ENCODE measurements at places on chromosomes 1 and 21. TPM values are rescaled to one million over a fixed set of nuclear protein-coding genes. Genes with fewer than 3 reads are reported as not detected.
A peak's percentile ranks its signal among the peaks of the same experiment; 100 is the strongest.

GRCh38 chr1:94713472-94714141 is 106.5 kb upstream of the SLC44A3 start:
- peak; percentile 100 for DNase-seq

- no peak for DNase-seq
These were observed 71.5 kb downstream of the UMODL1 start for GRCh38 chr21:42142627-42143026.

- no peak for DNase-seq
These were observed 4.6 kb downstream of the OLFML3 start for GRCh38 chr1:113983826-113984225.

DNA sequence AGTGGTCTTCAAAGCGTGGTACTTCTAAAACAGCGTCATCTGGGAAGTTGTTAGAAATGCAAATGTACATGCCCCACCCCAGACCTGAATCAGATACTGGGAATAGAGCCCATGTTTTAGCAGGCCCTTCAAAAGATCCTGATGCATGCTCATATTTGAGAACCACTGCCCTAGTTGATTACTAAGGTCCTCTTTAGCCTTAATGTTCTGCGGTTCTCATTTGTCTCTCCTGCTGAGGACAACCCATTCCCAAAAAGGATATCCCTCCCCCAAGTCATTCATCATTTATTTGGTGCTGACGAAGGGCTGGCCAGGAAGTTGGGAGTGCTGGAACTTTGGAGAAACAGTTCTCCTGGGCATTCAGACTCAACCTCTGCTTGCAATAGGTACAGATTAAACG is 92.4 kb upstream of the RALGPS2 start:
- DNase-seq = peak; percentile 86

- DNase-seq = peak; percentile 60
These were observed 18.5 kb downstream of the TP53BP2 start for GRCh38 chr1:223827193-223827663.

Gene PRELP
- total RNA-seq = under 0.01 TPM

GRCh38 chr1:57163325-57163724 is 197.5 kb upstream of the C8B start:
- no peak for DNase-seq

Gene RIPK4
- total RNA-seq = 1.0 TPM

Gene LCE6A
- not detected for total RNA-seq

DNA sequence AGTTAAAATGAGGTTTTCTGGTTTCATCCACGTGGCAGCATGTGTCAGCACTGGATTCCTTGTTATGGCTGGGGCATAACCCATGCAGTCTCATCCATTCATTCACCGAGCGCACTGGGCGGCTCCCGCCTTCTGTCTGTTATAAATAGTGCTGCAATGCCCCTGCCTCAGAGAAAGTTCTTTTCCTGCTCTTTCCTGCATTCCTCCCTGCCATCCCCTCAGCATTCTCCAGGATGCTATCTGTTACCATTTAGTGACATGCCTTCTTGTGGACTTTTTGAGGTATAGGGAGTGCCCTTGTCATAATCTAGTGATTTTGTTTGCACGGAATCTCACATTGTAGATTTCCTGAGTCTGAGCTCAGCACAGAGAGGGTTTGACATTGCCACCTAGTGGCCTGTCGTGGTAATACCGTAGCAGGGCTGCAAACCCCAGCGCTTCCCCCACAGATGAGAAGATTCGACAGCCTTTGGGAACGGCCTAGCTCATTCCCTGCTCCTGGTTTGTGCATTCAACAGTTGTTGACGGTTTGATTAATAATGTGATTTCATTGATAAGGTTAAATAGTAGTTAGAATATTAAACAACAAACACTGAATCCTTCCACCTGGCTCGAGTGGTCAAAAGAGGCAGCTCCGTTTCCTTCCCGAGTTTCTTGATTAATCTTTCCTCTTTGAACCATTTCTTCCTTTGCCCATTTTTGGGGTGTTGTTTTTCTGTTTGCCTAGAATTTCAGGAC is 46.3 kb downstream of the UMODL1 start:
- peak; percentile 88 for DNase-seq

- no peak for DNase-seq
These were observed 39.9 kb downstream of the KCNC4 start for GRCh38 chr1:110250008-110250407.

- no peak for DNase-seq
These were observed 125.3 kb upstream of the HMGB4 start for GRCh38 chr1:33738536-33738935.

- DNase-seq = no peak
These were observed 29.1 kb downstream of the SERINC2 start for GRCh38 chr1:31441970-31442647.

Gene CDCA8
- total RNA-seq = 4.4 TPM

DNA sequence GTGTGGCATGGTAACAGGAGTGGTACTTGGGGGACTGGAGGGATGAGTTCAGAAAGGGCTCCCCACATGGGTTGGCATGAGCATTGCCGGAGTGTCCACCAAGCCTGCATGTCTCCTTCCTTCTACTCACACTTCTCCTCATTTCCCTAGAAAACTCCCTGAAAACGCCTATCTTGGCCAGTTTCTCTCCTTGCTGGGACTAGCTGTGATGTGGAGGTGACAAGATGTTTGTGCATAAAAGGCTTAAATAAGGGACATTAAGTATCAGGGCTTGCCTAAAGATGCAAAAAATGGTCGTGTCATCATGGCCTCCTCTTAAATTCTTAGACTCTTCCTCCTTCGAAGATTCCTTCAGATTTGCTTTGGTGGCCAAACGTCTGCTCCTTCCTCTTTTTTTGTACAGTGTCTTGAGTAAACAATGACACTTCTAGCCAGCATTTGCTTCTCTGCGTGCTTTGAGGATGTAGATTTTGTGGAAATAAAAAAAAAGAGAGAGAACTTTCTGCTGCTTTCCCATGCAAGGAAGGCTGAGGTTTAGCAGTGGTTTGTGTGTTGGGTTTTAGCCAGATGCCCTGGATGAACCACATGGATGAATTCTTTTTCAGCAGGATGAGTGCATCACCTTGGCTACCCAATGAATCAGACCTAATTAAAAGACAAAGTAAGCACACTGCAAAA is 239.1 kb upstream of the IRF2BP2 start:
- DNase-seq = peak; percentile 80

- DNase-seq = no peak
These were observed 113.0 kb downstream of the TSEN15 start for GRCh38 chr1:184164536-184164935.

Gene SLC30A2
- not detected for total RNA-seq

Gene NPHS2
- not detected for total RNA-seq

GRCh38 chr1:201085902-201086735 is 26.1 kb downstream of the CACNA1S start:
- DNase-seq = peak; percentile 73

- DNase-seq = no peak
These were observed 707.8 kb downstream of the USP25 start for GRCh38 chr21:16437586-16437985.

DNA sequence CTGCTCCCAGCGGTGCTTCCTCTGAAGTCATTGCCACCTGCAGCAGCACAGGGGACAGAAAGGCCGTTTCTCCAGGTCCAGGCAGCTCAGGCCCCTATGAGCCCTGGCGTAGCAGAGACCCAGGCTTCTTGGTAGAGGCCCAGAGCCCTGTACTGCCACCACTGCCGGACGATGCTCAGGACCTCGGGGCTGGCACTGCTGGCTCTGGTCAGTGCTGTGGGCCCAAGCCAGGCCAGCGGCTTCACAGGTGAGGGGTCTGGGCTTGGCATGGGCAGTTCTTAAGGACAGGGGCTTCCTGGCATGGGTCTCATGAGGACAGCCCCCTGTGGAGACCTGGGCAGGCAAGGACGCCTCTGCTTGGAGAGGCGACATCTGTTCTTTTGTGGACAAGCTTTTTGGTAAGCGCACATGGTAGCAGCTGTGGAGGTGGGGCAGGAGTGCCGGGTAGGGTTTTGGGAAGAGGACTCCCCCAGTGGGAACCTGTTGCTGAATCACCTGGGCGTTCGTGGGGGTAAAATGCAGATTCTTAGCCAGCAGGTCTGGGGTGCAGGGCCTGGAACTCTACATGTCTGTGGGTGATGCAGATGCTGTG is at the start of gene UMODL1:
UMODL1 (plus strand) TSS at position 172 of the 592 bp plus-strand sequence; CDS start at position 172, 0 bp downstream.
- no peak for DNase-seq

GRCh38 chr1:53319296-53320101 is 8.4 kb downstream of the LRP8 start:
- no peak for DNase-seq

Data from GM23248 (cell line).